ENCODE measurements at places on chromosomes 3 and 15.
A peak's percentile ranks its signal among the peaks of the same experiment; 100 is the strongest.

GRCh38 chr15:69522361-69522760 is 69.7 kb downstream of the RPLP1 start:
- no peak for DNase-seq

GRCh38 chr15:72042865-72043264 is 75.1 kb downstream of the MYO9A start:
- DNase-seq, result no peak

- DNase-seq, result peak; percentile 84
These were observed at the start of gene EFCAB12 for GRCh38 chr3:129428376-129429079. EFCAB12 (minus strand) TSS chr3:129428636; CDS start chr3:129428488, 148 bp downstream.

DNA sequence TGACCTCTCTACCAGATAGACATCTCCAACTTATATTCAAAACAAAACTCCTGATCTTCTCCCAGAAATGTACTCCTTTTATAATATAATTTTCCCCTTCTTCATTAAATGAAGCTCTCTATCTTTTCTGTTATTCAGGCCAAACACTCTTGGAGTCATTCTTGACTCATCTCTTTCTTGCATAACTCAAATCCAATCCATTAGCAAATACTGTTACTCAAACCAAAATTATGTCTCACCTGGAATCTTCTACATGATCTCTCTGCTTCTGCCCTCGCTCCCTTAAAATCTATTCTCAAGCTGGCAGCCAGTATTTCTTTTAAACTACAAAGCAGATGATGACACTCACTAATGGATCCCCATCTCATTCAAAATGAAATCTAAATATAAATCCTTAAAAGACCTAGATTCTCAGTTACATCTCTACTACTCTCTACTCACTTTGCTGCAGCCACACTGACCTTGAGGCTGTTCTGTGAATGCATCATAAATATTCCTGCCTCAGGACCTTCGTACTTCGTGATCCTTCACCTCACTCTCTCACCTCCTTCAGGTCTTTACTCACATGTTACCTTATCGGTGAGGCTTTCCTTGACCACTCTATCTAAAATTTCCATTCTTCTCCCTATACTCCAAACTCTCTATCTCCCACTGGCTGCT is 160.9 kb downstream of the TBC1D5 start:
- DNase-seq, result no peak
